ENCODE measurements at places on chromosomes 12 and 14.

DNA sequence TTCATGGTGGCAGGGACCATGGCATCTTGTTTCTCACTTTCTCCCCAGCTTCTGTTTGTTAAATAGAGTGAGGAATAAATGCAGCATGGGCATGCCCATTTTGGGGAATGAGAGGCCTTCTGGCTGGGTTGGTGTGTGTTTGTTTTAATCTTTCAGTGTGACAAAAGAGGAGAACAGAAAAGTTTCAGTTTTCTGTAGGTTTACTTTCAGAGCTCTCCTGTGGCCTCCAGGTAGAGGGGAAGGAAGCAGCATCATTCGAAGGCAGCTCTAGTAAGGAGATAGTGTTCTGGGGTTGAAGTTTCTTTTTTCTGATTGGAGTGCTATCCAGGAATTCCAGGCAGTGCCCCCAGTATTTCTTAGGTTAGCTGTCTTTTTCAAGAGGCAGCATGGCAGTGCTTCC, 15.3 kb downstream of the MSRB3 start:
- DNase-seq: no peak

- DNase-seq: no peak
Observed at GRCh38 chr12:45696049-45696448, 33.5 kb upstream of the ARID2 start.

GRCh38 chr14:72420749-72421474, 473.0 kb downstream of the DPF3 start:
- DNase-seq: peak; percentile 22

GRCh38 chr12:66584673-66585072, 94.2 kb downstream of the GRIP1 start:
- no peak for DNase-seq

DNA sequence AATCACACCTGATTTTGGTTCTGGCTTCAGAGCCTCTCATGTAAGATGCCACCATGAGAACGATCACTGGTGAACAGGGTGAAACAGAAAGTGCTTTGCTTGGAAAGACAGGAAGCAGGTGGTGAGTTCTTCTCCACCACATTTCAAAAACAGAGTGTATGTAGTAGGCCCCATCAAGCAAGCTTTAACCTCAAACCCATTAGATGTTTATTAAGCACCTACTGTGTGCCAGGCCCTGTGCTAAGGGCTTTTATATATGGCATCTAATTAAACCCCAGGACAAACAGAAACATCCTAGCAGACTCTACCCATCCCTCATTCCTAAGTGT, 47.8 kb upstream of the MED13L start:
- no peak for DNase-seq

- no peak for DNase-seq
Observed at GRCh38 chr12:27785882-27786570, 6.0 kb upstream of the MANSC4 start.

DNA sequence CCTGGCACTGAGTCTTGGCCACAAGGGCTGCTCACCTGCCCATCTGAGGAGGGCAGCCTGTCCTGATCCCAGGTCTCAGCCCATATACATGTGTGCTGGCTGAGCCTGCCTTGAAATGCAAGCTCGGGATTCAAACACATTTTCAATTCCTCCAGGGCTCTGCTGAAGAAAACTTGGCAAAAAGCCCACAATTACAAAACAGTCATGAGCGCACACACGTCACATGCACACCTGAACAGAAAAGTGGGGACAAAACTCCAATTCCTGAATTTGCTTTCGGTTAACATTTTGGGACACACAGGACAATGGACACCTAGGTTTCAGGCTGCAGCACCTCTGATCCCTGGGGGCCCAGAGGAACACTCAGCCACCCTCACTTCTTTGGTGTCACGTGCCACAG, 113.9 kb downstream of the RBM19 start:
- no peak for DNase-seq

DNA sequence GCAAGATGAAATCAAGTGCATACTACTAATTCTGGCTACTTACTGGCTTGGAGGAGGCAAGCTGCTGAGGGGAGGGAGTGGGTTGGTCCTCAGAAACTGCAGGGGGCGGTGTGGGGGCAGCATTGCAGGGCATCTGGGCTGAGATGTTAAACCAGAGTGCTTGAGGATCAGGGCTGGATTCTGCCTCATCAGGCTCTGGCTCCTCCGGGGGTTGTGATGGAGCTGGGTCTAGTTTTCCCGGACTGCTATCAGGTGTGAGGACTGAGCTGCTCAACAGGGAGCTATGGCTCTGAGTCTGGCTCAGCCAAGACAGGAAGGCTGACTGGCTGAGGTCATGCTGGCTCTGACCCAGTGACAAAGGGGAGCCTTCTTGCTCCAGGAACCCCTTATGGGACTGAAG, 28.6 kb downstream of the BAZ2A start:
- DNase-seq: no peak

DNA sequence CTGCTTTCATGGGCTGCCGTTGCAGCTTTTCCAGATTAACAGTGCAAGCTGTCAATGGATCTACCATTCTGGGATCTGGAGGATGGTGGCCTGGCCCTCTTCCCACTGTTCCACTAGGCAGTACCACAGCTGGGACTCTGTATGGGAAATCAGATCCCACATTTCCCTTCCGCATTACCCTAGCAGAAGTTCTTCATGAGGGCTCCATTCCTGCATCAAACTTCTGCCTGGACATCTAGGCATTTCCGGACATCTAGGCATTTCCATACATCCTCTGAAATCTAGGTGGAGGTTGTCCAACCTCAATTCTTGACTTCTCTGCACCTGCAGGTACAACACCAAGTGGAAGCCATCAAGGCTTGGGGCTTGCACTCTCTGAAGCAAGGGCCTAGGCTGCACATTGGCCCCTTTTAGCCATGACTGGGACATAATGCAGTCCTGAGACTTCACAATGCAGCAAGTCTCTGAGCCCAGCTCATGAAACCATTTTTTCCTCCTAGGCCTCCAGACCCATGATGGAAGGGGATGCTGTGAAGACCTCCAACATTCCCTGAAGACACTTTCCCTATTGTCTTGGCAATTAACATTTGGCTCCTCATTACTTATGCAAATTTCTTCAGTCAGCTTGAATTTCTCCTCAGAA, 863.3 kb downstream of the C12orf50 start:
- DNase-seq: no peak

GRCh38 chr14:63952053-63952932, 99.5 kb downstream of the SYNE2 start:
- no peak for DNase-seq

- DNase-seq: no peak
Observed at GRCh38 chr14:32491416-32492016, 162.4 kb downstream of the AKAP6 start.

DNA sequence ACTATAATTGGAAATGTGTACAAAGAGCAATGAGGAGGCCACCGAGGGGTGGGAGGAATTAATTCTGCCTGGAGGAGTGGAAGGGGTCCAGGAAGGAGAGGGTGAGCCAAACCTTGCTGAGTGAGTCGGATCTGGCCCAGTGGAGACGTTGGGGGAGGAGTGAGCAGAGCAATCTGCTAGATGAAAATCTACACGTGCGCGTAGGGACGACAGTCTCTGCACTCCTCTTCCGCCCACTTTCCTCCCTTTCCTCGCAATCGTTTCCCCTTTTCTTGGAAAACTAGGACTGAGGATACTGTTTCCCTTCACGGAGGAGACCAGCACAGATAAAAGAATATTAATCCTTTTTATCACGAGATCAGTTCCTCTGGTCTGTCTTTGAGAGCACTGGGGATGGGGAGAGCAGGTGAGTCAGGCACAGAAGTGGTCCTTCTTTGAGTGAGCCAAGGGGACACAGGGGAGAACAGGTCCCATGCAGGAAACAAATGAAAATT, 2.9 kb upstream of the NAB2 start:
- no peak for DNase-seq

GRCh38 chr14:99706107-99706900, 22.2 kb downstream of the CYP46A1 start:
- no peak for DNase-seq

DNA sequence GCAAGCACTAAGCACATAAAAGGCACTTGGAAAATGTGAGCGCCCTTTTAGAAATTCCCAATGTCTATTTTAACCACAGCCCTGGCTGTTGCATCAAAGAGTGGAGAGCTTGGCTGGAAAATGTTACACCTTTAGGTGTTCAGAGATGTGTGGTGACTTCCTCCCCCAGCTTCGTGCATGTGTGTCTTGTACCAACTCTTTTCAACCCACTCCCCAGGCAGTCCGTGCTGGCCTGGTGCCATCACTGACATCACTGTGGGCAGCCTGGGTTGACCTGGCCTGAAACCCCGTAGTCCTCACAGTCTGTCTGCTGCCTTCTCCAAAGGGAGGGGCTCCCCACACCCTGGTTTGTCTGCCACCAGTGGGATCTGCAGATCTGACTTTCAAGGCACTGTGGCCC, 101.8 kb downstream of the SCARB1 start:
- DNase-seq: no peak

GRCh38 chr12:110382683-110383082, 20.8 kb downstream of the ANAPC7 start:
- DNase-seq: no peak

DNA sequence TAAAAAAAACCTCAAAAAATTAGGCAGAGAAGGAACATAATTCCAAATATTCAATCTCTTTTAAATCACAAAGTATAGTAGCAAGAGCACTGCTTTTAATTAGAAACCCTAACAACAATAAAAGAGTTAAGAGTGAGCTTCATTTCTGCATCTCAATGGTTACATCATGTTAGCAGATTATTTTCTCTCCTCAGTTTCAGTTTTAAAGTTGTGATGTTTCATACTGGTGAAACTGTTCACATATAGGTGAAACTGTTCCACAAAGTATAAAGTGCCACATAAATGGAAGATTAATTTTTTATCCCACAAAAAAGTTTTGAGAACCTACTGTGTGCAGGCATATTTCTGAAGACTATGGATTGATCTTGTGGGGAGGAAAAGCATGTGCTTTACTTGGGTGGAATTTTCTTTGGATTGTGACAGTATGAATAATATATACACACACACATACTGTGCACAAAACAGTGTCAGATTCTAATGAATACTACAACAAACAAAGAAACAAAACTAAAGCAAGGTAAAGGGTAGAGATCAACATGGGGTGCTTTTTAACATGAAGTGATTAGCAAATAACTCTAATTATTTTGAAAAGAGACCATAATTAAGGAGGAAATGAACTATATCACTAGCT, 17.1 kb downstream of the LUM start:
- DNase-seq: no peak

GRCh38 chr12:110901401-110901800, 19.0 kb downstream of the MYL2 start:
- DNase-seq: no peak

DNA sequence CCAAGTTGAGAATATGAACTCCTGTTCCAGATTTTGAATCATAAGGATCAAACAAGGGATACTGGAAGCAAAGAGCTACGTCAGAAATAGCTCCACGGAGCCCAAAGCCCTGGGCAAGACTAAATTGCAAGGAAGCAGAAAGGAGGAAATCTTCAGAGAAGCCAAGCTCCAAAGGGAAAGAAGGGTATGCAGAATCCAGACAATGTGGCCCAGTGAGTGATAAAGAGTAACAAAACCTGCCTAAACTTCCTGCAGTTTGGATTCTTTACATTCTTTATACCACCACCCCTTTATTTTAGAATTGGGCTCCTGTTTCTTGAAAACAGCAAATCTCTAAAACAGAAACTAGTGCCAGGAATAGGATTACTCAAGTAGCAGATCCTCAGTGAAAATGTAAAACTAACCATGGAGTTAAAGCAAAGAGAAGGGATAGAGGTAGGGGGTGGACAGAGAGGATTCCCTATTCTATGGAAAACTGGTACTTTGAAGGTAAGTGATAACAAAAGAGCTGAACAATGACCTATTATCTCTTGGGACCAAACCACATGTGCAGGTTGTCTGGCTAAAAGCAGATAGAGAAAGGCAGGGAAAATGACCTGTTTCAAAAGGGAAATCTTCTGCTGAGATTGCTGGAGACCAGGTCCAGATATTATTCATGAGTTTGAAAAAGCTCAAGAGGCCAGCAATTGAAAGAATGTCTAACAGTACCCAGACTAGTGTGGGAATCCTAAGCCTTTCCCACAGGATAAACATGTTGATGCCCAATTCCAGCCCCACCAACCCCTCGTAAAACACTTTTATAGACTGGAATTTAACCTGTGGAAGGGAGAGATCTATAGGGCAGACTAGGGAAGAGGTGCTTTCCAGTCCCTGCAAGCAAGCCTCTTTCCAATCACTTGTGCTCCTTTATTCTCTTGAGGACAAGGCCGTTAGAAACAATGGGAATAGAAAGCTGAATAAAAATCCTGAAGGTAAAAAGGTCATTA, 24.5 kb downstream of the MBIP start:
- no peak for DNase-seq

DNA sequence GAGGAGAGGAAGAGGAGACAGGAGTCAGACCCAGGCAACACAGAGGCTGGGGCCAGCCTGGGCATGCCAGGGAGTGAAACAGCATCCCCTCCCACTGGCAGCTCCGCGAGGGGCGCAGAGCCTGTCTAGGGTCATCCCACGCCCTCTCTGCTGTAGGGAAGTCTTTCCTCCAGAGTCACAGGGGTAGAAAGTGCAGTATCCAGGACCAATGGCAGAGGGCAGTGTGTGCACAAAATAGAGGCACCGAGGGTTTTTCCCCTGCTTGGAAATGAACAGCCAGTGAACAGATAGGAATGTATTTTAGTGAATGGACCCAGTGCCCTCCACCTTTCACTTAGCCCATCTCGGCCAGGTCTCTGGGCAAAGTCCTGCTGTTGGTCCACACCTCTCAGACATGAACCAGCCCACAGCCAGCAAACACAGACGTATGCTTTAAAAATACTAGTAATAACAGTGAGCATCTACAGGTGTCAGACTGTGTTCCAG, 9.4 kb upstream of the KRT74 start:
- peak; percentile 32 for DNase-seq

DNA sequence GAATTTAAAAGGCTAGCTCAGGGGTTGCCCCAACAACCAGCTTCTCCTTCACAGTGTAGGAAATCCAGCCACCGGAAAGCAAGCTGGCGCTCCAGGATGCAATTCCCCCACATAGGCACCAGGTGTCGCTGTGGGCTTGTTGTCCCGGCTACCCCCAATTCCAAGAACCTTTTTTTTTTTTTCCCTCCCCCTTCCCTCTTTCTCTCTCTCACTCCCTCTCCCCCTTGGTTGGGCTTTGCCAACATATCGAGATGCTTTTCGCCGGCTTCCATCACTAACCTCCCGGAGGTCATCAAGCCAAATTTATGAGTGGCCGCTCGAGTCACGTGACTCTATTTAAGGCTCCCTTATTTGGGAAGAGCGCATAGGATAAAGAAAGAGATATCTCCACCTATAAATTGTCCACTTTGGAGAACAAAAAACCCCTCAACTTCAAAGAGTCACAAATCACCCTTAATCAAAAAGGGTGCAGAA, at the start of gene HOXC5:
Gene HOXC5 (plus strand): TSS at position 424 of the 474 bp plus-strand sequence. CDS start 73 bp downstream, outside the sequence.
- peak; percentile 27 for DNase-seq

DNA sequence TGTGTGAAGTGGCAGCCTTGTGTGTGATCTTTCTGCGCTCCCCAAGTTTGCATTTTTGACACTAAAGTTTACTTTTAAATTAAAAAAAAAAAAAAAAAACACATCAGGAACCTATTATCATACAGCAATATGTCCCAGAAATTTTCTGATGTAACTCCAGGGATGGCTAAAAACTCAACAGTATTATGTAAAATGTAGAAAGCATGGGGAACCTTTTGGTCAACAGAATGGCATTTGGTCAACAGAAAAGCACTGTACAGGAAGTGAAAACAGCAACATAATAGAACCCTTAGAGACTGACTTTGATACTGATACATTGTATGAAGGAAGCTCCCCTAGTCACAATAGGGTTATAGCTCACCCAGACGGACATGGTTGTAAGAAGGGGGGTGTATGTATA, 224.3 kb downstream of the ITPR2 start:
- no peak for DNase-seq
